Kasumi-1 (cell line): ENCODE measurements at places on chromosomes 6 and 20.
A peak's percentile ranks its signal among the peaks of the same experiment; 100 is the strongest.

DNA sequence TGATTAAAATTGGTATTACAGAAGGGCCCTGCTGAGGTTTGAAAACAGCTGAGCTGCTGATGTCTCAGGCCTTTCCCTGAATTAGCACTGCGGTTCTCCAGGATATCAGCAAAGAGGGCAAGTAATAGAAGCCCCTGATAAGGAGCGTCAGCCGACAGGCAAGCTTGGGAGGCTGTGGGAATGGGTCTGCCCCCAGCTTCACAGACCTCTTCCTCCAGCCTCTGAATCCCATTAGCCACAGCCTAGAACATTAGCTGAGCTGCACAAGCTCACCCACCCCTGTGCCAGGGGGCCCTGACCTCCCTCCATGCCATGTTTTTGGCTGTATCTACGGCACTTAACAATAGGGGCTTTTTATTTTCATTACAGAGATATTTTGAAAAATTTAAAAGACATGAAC lies 59.9 kb downstream of the VAPB start:
- DNase-seq, result no peak

- DNase-seq, result no peak
These were observed 412.8 kb downstream of the CDC5L start for GRCh38 chr6:44800171-44800783.

- no peak for DNase-seq
These were observed 203.7 kb downstream of the SYNDIG1 start for GRCh38 chr20:24672886-24673677.

DNA sequence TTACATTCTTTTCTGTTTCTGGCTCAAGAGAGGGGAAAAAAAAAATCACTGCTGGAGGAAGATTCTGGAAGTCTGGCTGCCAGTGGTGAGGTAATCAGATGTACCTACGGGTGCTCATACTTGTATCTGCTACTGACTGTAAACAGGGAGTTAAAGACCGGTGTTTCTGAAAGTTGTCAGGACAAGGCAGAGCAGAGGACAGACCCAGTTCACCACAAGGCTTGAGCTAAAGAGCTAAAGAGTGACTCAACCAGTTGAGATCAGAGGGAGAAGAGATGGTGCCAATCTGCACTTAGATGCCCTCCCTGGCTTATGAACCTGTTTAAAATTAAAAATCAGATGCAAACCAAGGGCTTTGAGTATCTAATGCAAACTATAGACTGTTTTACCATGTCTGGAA lies 55.4 kb downstream of the CEP162 start:
- no peak for DNase-seq

GRCh38 chr20:29296256-29297230 lies 1960.9 kb upstream of the DEFB115 start:
- no peak for DNase-seq

- no peak for DNase-seq
These were observed 197.9 kb downstream of the TRIM27 start for GRCh38 chr6:28725890-28726348.

DNA sequence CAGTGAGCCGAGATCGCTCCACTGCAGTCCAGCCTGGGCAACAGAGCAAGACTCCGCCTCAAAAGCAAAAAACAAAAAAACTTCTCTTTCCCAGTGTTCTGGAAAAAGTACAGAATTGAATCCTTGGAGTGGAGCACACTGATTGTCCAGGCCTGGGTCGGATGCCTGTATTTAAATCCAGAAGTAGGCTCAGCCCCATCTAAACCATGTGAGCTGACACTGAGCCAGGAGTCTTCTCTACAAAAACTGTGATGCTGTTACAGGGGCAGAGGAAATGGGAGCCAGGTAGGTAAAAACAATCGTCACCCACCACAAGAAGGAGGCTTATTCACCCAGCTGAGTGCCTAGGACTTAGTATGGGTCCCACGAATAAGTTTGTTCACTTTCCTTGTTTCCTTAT lies 43.0 kb upstream of the PTPN1 start:
- no peak for DNase-seq

GRCh38 chr6:45377043-45377553 lies 636 bp downstream of the SUPT3H start:
- DNase-seq, result peak; percentile 48

DNA sequence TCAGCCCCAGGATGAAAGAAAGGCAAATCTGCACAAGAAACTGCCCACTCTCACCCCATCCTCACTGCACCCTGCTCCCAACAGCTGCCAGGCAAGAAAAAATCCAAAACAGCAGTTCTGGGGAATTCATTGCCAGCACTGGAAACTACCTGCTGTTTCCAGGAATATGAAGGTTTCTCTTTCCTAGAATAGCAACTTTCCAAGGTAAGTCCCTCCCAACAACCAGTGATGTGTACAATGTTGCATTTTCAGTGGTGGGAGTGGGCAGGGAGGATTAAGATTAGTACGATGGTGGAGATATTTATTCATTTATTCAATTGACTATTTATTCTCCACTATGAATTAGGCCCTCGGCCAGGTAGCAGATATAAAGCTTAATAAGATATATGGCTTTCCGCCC lies 10.2 kb upstream of the HLA-DOB start:
- no peak for DNase-seq

GRCh38 chr6:5590187-5590586 lies 328.9 kb downstream of the FARS2 start:
- DNase-seq, result no peak

DNA sequence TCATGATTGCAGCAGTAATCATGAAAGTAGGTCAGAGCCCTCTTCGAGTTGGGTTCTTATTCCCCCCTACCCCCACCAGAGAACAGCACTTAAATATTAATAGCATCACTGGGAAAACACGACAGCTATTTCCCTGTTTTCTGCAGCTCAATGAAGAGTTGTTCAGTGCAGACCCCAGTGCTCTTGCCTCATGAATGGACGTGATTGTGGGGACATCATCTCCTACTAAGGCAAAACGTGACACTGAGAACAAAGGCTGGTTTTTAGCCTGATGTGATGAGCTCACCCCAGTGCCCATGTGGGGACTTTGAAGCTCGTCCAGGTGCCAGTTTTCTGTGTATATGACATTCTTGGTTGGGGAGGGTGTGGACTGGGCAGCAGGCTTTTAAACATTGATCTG lies 105.9 kb downstream of the SLC35F1 start:
- DNase-seq, result no peak

- no peak for DNase-seq
These were observed 276.3 kb downstream of the KIF16B start for GRCh38 chr20:16296931-16297330.

GRCh38 chr20:1844325-1845162 lies 50.7 kb upstream of the SIRPA start:
- peak; percentile 76 for DNase-seq

DNA sequence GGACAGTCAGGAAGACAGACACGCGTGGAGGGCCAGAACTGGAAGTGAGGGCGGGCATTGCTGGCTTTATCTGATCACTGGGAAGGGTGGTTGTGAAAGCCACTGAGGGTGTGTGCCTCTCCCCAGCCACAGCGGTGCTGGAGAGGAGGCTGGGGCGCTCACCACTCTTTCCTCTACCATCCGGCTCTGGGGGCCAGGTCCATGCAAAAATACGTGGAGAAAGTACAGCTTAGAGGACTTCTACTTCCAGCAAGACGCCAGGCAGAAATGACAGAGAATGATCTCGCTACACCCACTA lies 148.8 kb upstream of the RPS6KA2 start:
- no peak for DNase-seq

DNA sequence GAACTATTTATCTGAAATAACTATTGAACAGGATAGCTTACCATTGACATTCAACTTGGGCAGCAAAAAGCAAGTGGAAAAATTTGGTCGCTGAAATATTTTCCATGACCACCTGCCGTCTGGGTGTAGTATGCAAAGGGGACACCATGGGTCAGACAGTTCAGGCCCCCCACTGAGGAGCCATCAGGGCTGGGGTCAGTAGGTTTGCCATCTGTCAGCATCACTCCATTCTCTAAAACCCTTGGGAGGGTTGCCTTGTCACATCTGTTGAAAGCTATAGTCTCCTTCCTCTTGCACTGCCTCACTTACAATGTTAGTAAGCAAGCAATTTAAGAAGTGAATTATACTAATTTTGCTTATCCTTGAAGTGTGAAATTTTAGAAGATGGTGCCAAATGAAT lies 44.9 kb downstream of the NRN1 start:
- DNase-seq, result no peak

GRCh38 chr6:157644043-157644810 lies 178.8 kb upstream of the SNX9 start:
- DNase-seq, result no peak

DNA sequence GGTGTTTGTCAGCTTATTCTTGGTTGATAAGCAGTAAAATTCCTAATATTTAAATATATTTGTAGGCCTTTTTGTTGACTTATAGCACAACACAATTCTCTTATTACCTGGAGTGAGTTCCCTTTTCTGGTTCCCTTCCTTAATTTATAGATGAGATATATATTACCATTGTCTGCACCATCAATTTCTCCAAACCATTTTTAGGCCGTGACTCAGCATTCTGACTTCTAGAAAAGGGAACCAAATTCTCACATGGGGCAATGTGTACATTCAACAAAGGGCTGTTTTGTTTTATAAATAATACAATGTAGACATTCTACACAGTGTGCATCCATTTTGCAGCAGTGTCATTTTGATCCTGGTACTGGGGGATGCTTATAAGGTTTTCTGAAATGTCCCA lies 52.8 kb downstream of the NCOA7 start:
- peak; percentile 38 for DNase-seq
